ENCODE measurements at places on chromosomes 12 and 14. TPM values are rescaled to one million over a fixed set of nuclear protein-coding genes. Genes with fewer than 3 reads are reported as not detected.

ATF7IP gene
- 20.5 TPM for total RNA-seq

GRCh38 chr14:20428802-20429201 is 7.2 kb downstream of the KLHL33 start:
- H3K36me3 ChIP-seq: no peaks in the 10 kb centered on the region
- no peak overlapping the region for H3K27ac ChIP-seq
- no peaks in the 10 kb centered on the region for H3K27me3 ChIP-seq
- no peak for DNase-seq

- H3K36me3 ChIP-seq: no peaks in the 10 kb centered on the region
- no peak for DNase-seq
- H3K27me3 ChIP-seq: no peaks in the 10 kb centered on the region
- no peak overlapping the region for H3K4me3 ChIP-seq
Observed at GRCh38 chr12:89236748-89237383, 115.4 kb downstream of the DUSP6 start.

- no peaks in the 10 kb centered on the region for H3K27me3 ChIP-seq
- no peaks in the 10 kb centered on the region for H3K4me1 ChIP-seq
- no peak for DNase-seq
- H3K27ac ChIP-seq: no peak overlapping the region
- no peak overlapping the region for H3K4me3 ChIP-seq
Observed at GRCh38 chr14:100629098-100629497, 41.9 kb upstream of the BEGAIN start.

All from upper lobe of left lung (tissue), 6 donors.